ENCODE measurements at places on chromosomes 12 and 14.

GRCh38 chr14:39967885-39968284, 535.7 kb upstream of the FBXO33 start:
- DNase-seq = no peak

DNA sequence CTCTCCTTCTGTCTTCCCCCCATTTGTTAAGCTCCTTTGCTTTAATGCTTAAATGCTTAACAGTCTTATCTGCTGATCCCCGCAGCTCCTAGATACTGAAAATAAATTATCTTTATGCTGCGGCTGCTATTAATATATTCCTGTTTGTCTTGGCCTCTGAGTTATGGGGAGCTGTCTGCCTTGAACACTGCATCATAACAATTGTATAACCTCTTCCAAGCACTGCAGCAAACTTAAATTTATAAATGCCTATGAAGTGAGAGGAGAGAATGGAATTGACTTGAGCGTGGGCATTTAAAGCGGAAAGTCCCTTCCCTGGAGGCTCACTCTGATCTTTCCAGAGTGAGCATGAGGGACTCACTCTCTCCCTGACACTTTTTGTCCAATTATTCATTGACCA, 23.1 kb upstream of the DCP1B start:
- DNase-seq = no peak

DNA sequence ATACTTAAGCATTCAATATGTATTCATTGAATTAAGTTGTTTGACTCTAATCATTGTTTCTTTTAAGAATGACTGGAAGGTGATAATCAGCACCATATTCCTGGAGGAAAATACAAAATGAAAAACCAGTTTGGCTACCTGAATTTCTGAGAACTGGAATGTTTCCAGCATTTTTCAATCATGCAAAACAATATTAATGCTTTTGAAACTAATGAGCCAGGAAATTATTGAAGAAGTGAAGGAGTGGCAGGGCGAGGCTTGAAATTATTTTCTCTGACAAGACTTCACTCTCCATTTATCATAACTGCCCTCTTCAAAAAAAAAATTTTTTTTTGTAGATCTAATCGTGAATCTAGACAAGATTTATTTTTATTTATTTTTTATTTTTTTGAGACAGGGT, 19.0 kb downstream of the TMEM19 start:
- no peak for DNase-seq

DNA sequence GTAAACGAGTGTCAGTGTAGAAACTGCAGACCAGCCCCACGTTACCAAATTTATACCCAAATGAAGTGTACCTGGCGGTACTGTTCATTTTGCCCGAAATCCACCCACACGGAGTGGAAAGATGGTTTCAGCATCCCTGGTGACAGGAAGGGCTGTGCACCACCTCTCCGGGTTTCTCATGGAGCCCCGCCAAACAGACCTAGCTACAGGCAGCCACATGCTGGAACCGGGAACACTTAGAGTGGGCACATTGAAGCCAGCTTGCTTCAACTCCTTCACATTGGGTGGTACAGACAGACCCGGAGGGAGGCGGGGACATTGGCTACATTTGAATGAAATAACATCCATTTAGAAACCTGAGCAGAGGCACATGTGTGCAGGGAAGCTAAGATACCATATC, 84.4 kb downstream of the PPP2R5C start:
- DNase-seq = no peak

DNA sequence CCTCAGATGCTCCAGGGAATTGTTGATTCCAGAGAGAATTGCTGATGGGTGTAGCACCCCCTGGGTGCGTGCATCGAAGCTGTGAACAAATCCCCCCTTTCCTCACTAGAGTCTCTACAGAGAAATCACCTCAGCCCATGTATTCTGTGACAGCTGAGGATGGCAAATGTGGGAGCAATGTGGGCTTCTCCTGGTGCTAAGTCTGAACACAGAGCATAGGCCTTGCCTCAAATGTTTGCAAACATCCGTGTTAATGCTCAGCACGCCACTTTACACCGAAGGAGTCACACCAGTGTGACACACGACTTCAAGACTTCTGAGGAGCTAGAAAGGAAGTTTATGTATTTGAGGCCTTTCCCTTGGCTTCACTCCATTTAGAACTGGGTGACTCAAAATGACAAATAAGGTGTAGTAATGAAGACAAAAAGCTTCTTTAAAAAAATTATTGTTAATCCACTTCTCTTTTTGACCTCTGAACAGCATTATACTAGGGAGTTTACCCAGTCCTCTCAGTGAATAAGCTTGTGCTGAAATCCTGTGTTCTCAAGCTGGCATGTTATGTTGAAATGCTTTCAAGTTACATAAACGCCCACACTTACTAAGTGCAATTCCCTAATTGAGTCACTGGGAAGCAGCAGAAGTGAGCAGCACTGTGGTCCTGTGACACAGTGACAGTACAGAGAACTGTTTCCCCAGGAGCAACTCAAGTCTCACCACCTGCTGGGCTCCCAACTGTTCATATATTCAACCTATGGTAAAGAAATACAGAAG, 92.9 kb downstream of the FAR2 start:
- DNase-seq = peak; percentile 81
